ENCODE measurements at places on chromosomes 1 and 21.

DNA sequence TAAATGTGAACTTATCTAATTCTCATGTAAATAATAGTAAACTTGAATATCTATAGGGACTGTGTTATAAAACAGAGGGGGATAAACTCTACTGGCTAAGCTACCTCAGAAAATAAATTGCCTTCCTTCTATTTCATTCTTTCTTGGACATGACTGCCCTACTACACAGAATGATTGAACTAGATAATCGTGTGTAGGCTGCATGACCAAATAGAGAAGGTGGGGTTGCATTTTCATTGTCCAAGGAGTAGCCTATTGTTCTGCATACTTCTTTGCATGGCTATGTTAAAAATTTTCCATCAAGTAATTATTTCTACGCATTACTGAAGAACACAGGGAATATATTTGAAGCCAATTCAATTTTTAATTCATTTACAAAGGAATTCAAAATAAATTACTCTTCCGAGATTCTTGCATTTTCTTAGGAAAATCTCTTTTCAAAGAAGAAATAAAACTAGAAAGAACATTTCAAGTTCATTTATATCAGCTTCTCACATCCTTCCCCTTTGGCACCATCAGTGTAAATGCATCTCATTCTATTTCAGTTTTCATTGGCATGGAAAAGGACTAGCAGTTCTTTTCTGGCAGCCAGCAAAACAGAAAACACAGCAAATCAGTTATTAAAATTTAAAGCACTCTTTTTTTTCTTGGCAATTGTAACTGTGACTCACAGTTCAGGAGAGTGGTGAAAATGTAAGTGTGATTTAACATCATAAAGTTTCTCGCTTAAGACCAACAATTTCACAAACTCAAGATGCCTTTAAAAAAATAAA, 714.7 kb downstream of the NCAM2 start:
- no peak for DNase-seq

- no peak for DNase-seq
Observed at GRCh38 chr1:67555461-67556296, 125.5 kb upstream of the SERBP1 start.

DNA sequence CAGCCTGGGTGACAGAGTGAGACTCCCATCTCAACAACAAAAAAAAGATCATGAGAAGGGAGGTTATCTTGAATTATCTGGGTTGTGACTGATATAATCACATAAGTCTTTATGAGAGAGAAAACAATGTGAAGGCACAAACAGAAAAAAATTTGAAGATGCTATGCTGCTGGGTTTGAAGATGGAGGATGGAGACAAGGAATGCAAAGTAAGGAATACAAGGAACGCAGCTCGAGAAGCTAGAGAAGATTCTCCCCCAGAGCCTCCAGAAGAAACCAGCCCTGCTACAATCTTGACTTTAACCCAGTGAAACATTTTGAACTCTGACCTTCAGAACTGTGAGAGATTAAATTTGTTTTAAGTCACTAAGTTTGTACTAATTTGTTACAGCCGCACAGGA, 15.1 kb downstream of the EVI5 start:
- DNase-seq, result no peak

GRCh38 chr1:21657456-21658190, 11.5 kb downstream of the RAP1GAP start:
- DNase-seq, result no peak

GRCh38 chr1:161440312-161440894, 64.9 kb upstream of the FCGR2A start:
- DNase-seq, result peak; percentile 70

DNA sequence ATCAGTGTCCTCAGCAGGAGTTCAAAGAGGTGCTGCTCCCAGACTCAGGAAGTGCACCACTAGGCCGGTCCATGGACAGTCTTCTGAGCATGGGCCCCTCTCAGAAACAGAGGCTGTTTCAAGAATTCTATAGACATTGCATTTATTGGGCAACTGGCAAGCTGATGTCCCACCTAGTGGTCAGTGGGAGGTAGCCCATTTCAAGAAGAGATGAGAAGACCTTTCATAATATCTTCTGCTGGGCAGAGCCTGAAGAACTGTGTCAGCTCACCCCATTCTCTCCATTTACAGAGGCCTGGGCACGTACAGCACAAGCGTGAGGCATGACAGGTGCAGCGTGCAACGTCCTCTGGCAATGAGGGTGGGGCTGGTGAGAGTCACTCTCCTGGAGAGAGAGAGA, 216.0 kb downstream of the DYRK1A start:
- no peak for DNase-seq

GRCh38 chr1:147292631-147293251, 50.3 kb downstream of the CHD1L start:
- DNase-seq, result no peak

DNA sequence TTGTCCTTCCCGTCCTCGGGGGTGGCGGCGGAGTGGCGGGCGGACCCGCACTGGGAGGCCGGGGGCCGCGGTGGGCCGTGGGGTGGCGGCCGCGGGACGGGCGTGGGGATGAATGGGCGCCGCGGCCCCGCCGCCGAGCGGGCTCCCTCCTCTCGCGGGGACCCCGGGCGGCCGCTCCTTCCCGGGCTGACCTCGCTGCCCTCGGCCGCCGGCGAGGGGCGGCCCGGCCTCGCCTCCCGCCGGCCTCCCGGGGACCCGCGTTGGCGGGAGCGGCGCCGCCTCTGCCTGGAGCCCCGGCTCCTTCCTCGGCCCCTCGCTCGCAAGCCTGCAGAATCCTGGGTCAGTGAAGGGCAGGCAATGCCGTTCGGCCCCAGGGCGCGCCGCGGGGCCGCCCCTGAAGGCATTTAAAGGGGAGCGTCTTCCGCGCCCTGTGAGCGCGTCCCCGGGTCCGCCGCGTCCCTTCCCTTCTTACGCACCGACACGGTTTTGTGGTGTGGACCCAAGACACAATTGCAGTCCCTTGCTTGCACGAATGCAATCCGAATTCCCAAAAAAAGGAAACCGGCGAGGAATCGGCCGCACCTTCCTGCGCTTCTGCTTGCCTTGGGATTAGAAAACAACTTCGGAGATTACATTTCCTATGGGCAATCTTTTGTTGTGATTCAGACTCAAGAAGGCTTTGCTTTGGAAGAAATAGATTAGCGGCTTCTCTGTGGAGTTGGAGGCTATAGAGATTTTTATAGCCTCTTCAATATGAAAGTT, 776 bp downstream of the ITSN1 start:
- no peak for DNase-seq

GRCh38 chr1:118335331-118335732, 150.3 kb upstream of the SPAG17 start:
- no peak for DNase-seq

GRCh38 chr1:119874186-119874585, 22.1 kb downstream of the ADAM30 start:
- DNase-seq, result no peak

DNA sequence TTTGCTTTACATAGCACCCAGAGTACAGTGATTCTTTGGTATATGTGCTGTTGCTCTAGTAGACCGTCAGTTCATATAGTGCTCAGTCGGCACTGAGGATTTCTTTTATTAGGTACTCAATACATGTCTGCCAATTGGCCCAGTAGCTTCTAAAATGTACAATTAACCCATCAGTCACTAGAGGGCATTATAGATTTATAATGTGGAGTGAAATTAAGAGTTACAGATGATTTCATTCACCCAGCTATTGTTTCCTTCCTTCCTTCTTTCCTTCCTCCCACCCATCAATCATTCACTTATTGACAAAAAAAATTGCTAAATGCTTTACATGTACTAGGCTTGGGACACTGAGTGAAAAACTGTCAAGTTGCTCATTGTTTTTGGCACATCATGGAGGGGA, 263.6 kb upstream of the USP24 start:
- DNase-seq, result no peak

DNA sequence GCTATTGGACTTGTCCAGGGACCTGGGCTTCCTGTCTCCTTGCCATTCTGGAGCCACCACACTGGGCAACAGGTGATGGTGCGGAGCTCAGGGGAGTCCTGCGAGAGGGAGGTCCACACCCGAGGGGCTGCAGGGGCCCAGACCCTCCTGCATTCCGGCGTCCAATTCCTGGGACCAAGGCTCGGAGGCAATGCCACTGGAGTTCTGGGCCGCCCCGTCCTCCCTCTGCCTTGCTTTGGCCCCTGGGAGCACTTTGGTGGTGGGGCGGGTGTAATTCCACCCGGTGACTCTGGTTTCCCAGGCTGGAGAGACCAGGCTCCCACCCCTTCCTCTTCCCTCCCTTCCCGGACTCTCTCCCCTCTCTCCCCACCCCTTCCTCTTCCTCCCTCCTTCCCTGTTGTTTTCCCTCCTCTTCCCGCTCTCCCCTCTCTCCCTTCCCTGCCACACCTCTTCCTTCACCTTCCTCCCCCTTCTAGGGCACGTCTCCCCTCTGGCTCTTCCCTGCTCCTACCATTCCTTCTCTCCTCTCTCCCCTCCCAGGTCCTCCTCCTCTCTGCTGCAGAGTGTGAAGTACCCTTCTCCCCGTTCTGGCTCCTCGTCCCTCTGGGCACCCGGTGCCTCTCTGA, 2.0 kb downstream of the PRKCZ start:
- no peak for DNase-seq

GRCh38 chr1:170620164-170620563, 43.8 kb upstream of the PRRX1 start:
- no peak for DNase-seq

DNA sequence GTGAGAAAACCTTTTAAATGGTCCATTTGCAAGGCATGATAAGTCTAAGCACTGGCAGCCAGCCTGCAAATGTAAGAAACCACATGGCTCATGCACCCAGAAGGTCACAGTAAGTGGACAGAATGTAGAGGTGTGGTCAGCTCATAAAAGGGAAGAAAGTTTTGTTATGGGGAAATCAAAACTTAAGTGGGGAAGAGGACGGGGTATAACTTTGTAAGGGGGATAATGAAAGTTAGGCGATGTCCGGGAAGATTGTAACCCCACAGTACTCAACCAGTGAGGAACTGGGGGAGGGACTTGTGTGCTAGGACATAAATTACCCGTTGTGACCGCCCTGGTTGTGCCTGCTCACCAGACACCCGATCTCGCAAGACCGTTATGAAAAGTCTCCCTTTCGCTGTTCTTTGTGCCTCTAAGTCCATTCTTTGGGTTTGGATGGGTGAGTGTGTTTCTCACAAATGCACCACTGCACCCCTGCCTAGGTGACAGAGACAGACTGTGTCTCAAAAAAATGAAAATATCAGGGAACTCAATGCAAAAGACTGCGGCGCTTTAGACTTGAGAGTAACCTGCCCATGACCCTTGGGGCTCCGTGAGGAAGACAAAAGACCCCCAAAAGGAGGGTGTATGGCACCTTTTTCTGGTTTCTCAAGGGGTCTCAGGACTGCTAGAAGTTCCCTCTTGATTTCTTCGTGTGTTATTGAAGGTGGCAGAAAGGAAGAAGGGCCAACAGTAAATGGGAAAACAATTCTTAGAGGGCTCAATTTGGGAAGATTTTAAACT, 28.6 kb upstream of the ZNF496 start:
- no peak for DNase-seq

DNA sequence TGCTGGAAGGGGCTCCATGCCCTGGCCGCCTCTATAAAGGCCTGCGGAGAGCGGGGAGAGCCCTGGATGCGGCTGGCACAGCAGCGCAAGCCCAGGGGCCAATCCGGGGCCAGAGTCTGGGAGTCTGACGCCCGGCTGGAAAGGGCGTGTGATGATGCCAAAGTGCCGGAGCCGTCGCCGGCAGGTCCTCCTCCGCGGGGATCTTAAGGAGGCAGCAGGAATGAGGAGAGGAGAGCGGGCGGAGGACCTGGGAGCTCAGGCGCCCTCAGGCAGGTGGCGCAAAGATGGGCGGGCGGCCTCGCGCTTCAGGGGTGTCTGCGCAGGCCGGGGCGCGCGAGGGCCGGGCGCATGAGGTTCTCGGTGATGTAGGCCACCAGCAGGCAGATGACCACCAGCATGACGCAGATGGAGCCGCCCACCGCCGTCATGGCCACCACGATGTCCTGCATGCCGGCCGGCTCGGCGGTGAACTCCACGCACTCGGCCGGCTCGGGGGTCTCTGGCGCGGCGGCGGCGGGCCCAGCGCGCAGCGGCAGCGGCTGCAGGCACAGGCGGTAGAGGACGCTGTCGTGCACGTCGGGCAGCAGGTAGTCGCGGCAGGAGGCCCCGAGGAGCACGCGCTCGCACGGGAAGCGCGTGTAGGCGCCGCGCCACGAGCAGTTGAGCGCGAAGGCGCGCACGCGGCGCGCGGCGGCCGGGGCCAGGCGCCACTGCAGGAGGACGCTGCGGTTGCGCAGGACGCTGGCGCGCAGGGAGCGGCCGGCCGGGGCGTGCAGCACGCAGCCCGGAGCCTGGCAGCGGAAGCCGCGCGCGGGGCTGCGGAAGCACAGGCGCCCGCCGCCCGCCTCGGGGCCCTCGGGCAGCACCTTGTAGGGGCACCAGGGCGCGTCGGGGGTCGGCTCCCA, 653 bp downstream of the FNDC10 start:
- no peak for DNase-seq

- DNase-seq, result no peak
Observed at GRCh38 chr1:183898001-183898396, 93.1 kb downstream of the RGL1 start.

GRCh38 chr1:234932511-234933430, 195.9 kb downstream of the TOMM20 start:
- DNase-seq, result no peak

GRCh38 chr1:227947676-227948492, at the start of gene WNT9A:
WNT9A (minus strand) TSS chr1:227947932; CDS start chr1:227947887, 45 bp downstream.
- DNase-seq, result peak; percentile 60

Measured in NT2/D1 (cell line).